NCI-H1048 (cell line): ENCODE measurements at places on chromosomes 13 and 19.

DNA sequence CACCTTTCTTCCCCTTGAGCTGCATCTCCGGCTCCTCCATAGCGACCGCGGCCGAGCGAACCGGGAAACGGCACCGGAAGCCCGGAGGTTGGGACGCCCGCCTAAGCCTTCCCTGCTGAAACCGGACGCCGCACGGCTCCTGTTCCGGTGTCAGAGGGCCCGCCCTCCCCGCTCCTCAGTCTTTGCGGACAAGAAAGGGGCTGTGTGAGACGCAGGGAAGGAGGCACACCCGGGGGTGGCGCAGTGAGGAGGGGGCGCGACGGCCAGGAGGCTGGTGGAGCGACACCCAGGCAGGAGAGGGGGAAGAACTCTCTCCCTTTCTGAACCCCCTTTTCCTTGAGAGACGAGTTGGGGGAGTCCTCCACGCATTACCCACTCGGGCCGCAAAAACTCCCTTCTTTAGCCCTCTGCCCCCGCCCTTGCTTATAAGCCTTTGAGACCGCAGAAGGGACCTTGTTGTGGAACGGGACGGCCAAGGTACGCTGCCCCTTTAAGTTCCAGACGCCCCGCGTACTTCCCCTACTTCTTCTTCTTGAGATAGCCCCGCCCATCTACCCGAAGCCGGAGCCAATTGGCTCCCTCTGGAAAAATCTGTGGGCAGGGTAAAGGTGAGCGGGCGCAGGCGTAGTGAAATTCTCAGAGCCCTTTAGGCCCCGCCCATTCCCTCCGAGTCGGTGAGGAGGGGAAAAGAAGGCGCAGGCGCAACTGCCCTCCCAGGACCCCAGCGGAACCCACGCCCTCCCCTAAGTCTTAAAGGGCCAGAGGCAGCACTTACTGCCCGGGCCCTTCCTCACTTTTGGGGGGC, at the start of the genes BORCS8 and RFXANK:
TSS of gene BORCS8 (minus strand) at position 75 of the 805 bp plus-strand sequence. CDS start at position 40, 35 bp downstream.
TSS of gene RFXANK (plus strand) at position 181 of the 805 bp plus-strand sequence. CDS start 1,689 bp downstream, outside the sequence.
- DNase-seq = peak; percentile 98

DNA sequence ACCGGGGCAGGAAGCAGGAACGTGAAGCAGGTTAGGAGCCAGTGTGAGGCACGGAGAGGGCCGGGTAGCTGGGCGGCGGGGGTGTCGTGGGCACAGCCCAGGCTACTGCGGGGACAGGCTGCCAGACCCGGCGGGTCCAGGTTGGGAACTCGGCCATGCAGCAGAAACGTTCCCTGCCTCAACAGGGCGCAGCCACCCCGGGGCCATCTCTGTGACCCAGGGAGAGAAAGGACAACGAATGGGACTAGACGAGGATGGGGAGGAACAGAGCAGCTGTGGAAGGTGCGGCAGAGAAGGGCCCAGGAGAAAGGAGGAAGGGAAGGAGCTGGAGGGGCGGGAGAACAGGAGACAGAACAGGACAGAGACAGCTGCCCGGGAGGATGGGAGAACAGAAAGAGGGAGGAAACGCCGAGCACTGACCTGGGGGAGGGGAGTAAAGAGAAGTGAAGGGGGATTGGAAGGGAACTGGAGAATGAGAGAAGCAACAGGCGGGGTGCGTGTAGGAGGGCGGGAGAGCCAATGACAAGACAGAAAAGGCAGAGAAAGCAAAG, 12.9 kb upstream of the GARIN5A start:
- DNase-seq = no peak

- DNase-seq = no peak
Observed at GRCh38 chr19:38862321-38863059, 12.7 kb upstream of the HNRNPL start.

- DNase-seq = no peak
Observed at GRCh38 chr19:34313188-34313587, 51.8 kb upstream of the GPI start.

- no peak for DNase-seq
Observed at GRCh38 chr19:7846155-7846646, 16.2 kb downstream of the EVI5L start.

GRCh38 chr13:98691360-98691759, 61.1 kb downstream of the SLC15A1 start:
- DNase-seq = no peak

DNA sequence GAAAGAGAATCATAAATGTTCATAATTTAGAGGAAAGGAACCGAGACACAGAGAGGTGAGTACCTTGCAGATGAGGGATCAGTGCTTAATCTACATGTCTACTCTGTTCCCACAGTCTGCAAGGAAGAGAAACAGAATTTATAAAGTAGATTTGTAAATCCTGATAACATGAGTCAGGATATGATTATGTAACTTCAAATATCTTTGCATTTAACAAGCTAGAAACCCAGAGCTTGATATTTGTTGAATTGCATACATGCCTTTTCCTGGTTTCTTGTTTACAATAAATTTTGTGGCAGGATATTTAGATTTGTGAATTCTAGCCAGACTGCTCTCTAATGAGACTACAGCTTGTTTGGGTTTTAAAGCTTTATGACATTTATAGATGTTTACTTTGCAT, 219.2 kb downstream of the ENOX1 start:
- no peak for DNase-seq

DNA sequence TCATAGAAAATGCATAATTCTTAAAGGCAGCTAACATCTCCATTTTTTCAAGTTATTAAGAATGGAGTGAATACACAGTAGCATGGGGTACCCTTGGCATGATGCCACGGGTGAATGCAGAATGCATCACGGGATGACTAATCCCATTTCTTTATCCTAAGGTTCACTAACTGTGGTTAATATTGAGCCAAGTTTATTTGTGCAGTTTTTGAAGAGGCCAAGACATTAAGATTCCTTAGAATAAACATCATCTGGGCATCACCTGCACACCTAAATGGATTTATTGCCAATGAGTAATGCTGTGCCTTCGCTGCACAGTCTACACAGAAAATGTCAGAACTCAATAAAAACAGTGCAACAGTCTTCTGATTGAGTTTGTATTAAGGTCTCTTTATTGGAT, 333.1 kb downstream of the GPC6 start:
- no peak for DNase-seq

GRCh38 chr13:110886870-110887596, 27.8 kb downstream of the ANKRD10 start:
- no peak for DNase-seq

GRCh38 chr13:94549232-94550061, 46.5 kb downstream of the TGDS start:
- no peak for DNase-seq

DNA sequence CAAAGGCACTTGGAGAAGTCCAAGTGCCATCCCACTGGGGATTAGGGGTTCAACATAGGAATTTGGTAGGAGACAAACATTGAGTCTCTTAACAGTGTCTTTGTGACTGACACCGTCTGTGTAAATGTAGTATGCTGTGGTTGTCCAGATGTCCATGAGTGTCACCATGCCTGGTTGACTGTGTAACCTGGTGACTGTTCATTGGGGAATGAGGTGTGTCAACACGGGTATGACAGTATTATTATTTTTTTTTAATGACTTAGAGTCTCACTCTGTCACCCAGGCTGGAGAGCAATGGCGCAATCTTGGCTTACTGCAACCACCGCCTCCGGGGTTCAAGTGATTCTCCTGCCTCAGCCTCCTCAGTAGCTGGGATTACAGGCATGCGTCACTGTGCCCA, 16.2 kb downstream of the PKN1 start:
- DNase-seq = no peak

- DNase-seq = no peak
Observed at GRCh38 chr13:31036731-31037695, 104.6 kb downstream of the TEX26 start.

DNA sequence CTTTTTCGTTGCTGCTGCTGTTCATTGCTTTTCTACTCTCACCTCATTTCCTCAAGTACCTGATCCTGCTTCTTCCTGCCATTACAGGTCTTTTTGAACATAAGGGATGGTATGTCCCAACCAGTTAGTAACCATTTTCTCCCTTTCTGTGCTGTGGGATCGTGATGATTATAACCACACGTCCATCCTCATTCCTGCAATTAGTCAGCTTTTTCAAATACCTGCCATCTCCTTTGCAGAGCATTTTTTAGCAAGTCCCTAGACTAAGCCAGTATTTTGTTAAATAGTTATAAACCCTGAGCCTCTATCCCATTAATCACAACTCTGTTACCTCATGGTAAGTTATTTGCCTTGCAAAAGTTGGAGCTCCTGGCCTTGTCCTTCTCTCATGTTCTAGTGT, 109.2 kb downstream of the FNDC3A start:
- DNase-seq = no peak

DNA sequence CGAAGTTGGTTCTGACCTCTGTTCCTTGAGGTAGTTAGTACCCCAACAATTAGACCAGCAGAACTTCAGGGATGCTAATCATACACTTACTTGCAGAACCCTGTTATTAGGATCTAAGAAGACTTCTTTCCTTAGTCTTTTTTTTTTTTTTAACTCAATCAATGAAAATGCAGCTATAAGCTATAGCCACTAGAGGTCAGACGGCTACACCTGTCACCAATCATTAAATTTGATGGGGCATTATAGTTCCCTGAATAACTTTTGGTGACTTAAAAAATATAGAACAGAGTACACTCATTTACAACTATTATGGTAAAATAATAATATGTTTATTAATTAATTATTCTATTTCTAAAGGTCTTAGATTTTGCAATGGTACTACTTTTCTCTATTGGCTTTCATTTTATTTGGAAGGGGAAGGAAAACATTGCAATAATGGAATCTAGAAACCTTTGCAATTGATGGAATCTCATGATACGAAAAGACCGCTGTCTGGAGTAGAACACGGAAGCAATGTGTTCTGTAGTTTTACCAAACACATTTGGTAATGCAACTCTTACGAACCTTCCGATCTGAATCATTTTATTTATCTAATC, 483.2 kb downstream of the DIAPH3 start:
- no peak for DNase-seq

DNA sequence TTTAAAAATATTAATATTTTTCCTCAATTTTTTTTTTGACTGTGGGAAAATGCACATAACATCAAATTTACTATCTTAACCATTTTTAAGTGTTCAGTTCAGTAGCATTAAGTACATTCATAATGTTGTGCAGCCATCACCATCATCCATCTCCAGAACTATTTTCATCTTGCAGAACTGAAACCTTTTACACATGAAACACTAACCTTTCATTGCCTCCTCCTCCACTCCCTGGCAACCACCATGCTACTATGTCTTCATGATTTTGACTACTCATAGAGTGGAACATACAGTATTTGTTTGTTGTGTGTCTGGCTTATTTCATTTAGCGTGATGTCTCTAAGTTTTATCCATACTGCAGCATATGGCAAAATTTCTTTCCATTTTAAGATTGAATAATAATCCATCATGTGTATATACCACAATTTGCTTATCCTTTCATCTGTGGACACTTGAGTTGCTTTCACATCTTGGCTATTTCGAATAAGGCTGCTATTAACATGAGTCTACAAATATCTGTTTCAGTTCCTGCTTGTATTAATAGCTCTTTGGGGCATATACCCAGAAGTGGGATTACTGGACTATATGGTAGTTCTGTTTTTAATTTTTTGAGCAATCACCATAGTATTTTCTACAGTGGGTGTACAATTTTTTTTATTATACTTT, 376.4 kb downstream of the MTUS2 start:
- no peak for DNase-seq

GRCh38 chr19:49861541-49862378, 5.6 kb downstream of the PNKP start:
- DNase-seq = no peak

DNA sequence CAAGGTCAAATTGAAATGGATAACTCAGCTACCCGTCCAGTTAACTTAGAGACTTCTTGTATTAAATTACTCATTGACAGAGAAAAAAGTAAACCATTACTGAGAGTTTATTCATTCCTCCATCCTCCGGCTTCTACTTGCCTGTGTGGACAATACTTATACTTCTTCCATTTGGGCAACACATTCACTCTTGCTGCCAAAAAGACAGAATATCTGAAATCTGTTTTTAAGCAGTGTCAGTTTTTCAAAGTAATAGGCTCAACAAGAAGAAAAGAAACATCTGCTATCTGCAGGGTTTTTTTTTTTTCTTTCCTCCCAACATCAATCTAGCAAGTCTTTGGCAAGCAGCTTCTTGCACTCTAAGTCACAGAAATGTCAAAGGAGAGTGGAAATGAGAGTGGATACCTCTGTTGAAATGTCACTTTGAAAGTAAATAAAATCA, 1142.8 kb downstream of the PCDH9 start:
- no peak for DNase-seq

DNA sequence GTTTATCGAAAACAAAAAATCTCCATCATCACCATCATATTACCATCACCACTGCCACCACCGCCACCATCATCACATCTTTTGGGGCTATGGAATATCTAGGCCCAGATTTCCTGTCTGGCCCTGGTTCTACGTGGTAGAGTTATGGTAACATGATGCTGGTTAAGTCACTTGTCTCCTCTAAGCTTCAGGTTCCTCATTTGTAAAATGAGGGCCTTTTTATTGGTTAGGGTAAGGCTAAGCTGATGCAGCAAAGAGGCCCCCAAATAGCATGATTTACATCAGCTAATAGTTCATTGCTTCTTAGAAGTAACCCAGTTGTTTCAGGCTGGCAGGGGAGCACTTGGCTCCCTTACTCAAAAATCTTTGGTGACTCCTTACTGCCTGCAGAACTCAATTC, 37.9 kb downstream of the PCDH8 start:
- DNase-seq = no peak

DNA sequence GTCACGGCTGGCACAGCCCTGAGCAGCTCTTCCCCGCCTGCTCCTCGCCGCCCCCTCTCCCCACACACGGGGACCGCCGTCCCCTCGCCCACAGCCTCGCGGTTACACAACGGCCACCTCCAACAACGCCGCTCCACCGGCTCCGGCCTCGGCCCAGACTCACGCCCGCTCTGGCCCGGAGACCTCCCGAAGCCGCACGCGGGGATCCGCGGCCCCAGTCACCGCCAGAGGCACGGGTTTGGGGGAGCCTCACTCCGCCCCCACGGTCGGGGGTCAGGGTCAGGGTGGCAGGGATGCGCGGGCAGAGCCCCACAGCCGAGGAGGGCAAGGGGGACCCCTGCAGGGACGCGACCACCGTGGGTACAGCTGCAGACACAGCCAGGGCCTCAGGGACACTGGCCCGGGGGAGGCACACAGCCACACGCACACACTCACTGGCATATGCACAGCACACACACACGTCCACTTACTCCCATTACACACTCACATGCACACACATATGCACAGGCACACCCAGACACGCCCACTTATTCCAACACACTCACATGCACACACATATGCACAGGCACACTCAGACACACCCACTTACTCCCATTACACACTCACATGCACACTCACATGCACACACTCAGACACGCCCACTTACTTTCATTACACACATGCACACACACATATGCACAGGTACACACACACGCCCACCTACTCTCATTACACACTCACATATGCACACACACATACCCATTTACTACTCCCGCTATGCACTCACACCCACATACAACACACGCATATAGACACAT, 1.6 kb downstream of the TTYH1 start:
- no peak for DNase-seq
